ENCODE measurements at places on chromosomes 7 and 10.

- DNase-seq: no peak
These were observed 34.2 kb downstream of the C10orf71 start for GRCh38 chr10:49333192-49333591.

GRCh38 chr7:108328174-108328651 lies 128.0 kb downstream of the NRCAM start:
- DNase-seq: no peak

DNA sequence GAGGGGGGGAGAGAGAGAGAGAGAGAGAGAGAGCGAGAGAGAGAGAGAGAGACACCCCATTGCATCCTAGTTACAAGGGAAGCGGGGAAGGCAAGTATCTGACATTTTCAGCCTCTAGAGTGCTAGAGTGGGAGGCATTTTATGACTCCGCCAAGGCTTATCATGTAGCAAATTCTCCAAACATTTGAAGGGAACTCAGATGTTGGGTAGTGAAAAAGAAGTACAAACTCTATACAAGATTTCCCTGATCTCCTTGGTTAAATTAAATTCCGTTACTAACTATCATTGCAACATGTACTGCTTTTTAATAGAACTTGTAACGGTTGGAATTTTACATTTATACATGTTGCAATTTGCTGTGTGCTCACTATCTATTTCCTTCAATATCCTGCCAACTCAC lies 83.4 kb upstream of the FAM3C start:
- no peak for DNase-seq

GRCh38 chr7:66301249-66301648 lies 96.1 kb downstream of the TPST1 start:
- DNase-seq: no peak

GRCh38 chr7:46663025-46663424 lies 742.0 kb upstream of the IGFBP3 start:
- DNase-seq: no peak

GRCh38 chr10:72503241-72503640 lies 122.6 kb downstream of the MICU1 start:
- peak; percentile 50 for DNase-seq

- DNase-seq: peak; percentile 41
These were observed 136.8 kb upstream of the PDE1C start for GRCh38 chr7:32206987-32207386.

DNA sequence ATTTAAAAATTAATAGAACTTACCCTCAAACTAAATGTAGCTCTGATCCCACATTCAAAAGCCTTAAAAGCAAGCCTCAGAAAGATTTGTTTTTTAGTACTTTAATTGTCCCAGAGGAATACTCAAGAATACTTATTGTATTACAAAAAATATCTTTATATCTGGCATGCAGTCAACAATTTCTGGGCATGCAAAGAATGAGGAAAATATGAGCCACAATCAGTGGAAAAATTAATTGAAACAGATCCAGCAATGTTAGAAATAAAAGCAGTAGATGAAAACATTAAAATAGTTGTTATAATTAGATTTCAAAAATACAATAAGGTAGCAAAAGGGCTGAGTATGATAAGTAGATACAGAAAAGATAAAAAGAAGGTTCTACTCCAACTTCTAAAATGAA lies 154.7 kb downstream of the PON1 start:
- no peak for DNase-seq

DNA sequence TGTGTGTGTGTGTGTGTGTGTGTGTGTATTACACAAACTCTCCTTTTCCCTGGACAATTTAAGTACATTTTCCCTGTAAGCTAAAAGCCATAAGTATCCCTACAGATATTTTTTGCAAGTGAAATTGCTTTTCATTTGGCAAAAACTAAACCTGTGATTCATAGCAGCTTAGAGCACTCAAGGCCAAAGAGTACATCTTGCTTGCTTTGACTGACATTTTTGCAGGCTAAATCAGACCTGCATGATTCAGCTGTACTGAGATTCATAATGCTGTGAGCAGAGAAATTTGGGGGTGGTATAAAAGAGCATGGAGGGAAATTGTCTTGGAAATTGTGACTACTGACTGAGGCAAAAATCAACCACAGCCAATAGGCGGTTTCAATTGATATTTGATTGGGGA lies 500.4 kb downstream of the GFRA1 start:
- peak; percentile 42 for DNase-seq

GRCh38 chr7:93048136-93048930 lies 69.4 kb downstream of the SAMD9 start:
- DNase-seq: no peak

DNA sequence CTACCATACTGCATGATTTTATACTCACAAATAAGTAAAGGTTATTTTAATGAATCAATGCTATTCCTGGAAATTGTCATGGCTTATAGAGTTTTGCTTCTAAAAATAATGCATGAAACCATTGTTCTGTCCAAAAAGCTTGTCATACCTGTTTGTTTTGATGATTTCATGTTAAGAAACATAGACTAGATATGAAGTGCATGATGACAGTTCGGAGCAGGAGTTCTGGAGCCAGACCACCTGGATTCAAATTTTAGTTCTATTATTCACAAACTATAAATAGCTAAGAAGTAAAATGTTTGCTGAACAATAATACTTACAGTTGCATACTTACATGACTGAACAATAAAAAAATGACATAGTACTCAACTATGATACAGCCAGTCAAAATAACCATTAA lies 107.0 kb upstream of the AKR1E2 start:
- DNase-seq: no peak

DNA sequence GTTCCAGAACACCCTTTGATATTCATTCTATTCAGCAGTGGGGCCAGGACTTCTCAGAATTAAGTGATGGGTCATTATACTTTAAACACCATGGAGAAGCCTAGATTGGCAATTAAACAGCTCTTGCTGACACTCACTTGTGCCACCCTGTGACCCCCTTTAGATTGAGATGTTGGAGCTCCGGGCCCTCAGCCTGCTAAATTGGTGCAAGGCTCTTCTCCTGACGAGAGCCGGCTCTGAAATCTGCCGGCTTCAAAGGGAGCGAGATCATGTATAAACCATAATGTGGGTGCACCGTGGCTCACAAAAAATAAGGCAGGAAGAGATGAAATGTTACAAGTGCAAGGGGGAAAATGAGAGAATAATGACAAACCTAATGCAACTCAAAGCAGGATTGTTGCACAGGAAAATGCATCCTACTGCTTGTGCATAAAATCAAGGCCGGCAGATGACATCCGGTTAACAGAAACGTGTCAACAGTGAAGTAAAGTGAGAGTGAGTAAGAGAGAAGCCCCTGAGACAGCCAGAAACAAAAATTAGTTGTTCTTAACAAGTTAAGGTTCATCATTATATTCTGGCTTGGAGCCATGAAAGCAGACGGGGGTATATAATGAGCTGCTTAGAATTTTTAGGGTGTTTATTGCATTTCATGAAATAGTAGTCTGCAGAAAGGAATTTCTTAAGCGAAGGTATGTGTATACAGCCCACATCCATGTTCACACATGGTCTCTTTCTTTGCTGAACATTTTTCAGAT lies 198.2 kb downstream of the TCF7L2 start:
- no peak for DNase-seq

DNA sequence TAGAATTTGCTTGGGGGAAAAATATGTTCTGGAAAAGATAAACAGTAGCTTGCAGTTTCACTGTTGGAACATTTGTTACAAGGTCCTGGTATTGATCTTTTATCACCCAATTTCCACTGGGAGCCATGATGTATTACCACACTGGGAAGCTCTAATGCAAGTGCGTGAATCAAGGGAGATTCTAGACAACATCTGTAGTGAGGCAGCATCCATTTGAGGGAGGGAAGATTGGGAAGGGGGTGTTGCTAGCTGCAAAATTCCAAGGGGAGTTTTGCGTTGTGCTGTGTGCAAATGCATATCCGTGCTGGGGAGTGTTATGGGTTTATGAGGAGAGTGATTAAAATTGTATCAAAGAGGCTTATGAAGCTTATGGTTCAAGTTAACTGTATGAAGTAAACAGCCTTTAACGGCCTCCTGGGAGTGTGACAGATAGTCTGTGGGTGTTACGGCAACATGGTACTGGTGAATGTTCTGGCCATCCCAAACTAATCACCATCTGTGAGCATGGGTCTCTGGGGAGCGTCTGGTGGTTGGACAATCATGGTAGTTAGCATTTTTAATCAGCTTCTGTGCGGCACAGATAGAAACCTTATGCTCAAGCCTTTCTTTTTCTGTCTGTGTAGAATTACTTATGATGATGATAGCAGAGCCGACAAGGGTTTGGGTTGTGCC lies 601.9 kb upstream of the GALNT17 start:
- DNase-seq: no peak

- DNase-seq: no peak
These were observed 81.8 kb downstream of the COL13A1 start for GRCh38 chr10:69883310-69884023.

DNA sequence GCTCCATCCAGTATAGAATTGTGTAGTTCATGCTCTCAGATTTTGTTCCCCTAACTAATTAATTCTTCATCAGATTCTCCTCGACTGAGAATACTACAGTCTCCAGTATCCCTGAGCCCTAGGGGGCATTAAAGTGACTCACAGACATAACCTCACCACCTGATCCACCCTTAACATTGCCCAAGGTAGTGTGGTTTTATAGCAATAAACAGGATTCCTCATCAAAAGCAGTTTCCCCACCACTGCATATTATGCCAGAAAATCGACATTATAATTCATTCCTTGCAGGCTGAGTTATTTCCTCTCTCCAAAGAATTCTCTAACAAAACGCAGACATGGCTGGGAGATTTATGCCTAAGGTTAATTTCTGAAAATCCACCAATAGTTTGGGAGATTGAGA lies 1402.5 kb upstream of the CELF2 start:
- no peak for DNase-seq

DNA sequence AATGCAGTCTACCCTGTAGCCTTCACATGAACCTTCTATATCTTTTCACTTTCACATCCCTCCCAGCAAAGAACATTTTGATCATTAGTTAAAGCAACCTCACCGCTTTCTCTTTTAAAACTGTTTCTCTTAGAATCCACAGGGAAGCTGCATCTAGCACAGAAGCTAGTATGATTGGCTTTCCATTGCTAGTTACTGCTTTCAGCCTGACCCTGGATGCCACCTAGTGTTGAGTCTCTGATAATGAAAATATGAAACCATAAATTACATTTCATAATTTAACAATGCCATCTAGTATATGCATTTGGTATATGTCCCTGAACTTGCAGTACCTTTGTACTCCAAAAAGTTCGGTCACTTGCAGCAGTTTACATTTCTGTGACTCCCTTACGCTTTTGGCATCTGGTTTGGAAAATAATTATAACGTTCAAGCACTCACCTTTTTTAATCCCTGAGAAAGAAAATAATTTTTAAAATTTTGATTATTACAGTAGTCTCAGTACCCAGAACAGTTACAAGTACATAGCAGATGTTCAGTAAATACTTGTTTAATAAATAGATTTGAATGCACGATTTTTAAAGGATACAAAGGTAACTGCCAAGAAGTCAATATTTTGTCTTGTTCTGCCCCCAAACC lies 22.7 kb downstream of the CISD1 start:
- DNase-seq: peak; percentile 64

GRCh38 chr7:31192986-31193385 lies 140.9 kb downstream of the ADCYAP1R1 start:
- DNase-seq: peak; percentile 70

DNA sequence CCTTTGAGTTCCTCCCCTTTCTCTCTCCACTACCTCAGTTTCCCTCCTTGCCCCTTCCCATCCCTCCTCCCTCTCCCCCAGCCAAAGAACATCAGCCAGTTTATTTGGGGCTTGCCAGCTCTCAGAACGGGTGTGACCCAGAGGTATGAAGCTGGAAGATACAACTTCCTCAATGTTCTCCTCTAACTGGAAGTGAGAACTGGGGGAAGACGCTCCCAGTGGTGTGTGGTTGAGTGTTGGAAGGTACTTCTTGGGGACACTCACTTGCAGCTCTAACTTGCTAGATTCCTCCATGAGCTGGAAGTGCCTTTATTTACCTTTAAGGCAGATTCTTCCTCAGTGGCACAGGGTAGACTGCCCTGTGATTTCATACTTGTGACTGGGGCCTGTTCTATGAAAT lies 110.5 kb upstream of the HABP2 start:
- DNase-seq: no peak

DNA sequence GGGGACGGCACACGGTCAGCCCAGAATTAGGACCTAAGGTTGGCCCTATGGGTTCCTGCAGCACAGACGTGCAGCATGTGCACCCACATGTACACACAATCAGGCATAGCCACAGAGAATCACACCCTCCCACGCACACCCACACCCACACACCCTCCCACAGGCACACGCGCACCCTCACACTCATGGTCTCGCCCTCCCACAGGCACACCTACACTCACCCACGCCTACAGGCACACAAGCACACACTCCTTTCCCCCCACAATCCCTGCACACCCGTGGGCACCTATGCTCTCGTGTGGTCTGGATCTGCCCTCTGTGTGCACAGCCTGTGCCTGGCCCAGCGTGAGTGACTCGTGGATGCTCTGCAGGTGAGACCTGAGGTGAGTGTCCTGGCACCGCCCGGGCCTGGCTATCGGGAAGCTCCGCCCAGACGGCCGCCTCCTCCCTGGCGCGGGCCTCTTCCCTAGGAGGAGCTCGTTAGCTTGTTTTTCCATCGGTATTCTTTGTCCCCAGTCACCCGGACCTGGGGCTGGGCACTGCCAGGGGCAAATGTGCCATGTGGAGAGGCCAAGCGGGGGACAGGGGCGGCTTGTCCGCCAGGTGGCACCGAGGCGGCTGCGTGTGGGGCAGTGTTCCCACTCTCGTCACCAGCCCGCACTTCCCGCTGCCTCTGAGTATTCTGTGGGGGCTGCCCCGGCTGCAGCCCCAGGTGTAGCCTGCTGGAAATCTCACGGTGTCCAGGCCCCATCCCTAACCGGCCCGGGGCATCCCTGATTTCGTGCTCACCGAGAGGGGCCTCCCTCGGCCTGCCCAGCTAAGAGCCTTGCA lies 110.2 kb upstream of the FAM20C start:
- DNase-seq: no peak
